H54 (cell line): ENCODE measurements at places on chromosomes 3 and 15.

DNA sequence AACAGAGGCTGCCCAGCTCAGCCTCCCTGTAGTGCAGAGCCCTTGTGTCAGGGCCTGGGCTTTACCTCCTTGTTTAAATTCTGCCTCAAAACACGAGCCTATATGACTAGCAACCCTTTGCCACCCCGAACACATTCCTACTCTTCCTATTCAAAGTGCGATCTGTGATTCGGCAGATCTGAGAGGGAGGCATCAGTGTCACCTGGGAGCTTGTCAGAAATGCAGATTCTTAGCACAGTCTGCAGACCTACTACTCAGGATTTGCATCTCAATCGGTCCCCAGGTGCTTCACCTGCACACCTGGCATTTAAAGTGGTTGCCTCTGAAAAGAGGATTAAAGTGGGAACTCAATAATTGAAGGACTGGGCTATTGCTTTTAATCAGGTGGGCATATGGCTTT lies 273.2 kb upstream of the TOPAZ1 start:
- DNase-seq, result no peak

GRCh38 chr3:36212251-36212650 lies 168.1 kb upstream of the STAC start:
- no peak for DNase-seq

DNA sequence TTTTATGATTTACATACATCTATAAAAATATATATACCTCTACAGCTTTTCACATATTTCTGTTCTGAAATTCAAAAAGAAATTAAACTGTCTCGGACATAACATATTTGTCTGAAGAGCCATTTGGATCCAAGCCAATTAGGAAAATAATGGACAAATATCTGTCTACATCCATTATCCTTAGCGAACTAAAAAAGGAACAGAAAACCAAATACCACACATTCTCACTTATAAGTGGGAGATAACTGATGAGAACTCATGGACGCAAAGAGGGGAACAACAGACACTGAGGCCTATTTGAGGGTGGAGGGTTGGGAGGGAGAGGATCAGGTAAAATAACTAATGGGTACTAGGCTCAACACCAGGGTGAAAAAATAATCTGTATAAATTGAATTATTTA lies 829.4 kb upstream of the ALCAM start:
- no peak for DNase-seq

GRCh38 chr3:135490219-135490915 lies 475.2 kb upstream of the PPP2R3A start:
- no peak for DNase-seq

GRCh38 chr3:62319570-62320243 lies 53.6 kb downstream of the FEZF2 start:
- no peak for DNase-seq

DNA sequence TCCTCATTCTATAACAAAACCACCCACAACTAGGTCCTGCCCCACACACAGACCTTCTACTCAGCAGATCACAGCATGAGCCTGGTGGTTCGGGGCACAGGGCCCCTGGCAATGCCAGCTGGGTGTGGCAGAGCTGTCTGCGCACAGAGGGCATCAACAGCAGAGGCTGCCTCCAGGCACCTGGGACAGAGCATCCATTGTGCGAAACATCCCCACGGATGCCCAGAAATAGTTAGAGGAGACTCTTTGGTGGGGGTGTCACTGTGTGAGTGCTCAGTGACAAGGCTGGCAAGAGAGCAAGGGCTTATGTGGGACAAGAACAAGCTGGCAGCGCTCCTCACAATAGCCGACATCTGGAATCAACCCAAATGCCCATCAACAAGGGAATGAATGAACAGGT lies 487.4 kb upstream of the PROK2 start:
- DNase-seq, result no peak

GRCh38 chr3:66656609-66657008 lies 155.8 kb upstream of the LRIG1 start:
- no peak for DNase-seq

DNA sequence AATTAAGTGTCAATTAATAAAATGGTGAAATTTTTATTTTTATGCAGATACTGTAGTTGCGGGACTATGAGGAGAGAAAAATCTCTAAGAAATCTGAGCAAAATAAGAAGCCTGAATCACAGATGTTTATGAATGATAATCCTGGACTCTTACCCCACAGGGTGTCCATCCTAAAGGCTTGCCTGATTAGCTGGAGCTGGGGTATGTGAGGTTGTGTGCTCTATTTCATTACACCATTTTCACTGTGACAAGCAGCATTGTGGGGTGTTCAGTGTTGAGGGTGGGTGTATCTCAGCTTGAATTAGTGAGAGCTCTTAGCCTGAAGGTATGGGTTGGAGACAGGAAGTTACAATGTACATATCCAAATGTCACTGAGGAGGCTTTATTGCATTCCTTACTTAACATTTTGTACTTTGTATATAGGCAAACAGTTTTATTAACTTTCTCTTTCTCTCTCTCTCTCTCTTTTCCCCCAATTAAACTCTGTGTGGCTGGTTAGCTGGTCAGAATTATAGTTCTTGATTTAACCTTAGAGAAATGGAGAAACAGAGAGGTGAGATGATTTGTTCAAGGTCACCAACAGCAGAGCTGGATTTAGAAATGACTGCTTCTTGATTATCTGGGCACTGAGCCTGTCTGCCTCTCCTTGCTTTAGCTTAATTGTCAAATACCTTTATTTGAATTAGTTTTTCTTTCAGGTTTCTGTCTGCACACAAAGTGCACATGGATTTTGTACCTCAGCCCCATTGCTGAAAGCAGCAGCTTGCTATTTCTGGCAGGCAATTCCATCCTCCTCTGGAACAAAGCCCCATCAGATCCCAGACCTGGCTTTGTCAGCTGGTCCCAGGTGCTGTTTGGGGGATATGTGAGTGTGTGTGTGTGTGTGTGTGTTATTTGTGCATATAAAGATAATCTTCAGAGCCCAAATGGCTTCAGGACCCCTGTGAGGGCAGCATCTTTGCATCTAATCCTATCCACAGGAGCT lies 35.8 kb downstream of the GJD2 start:
- no peak for DNase-seq
